ENCODE measurements at places on chromosomes 4 and X. TPM values are rescaled to one million over a fixed set of nuclear protein-coding genes. Genes with fewer than 3 reads are reported as not detected.

BEX3 gene
- total RNA-seq = 196 TPM

ZNF595 gene
- 2.9 TPM for total RNA-seq

DNA sequence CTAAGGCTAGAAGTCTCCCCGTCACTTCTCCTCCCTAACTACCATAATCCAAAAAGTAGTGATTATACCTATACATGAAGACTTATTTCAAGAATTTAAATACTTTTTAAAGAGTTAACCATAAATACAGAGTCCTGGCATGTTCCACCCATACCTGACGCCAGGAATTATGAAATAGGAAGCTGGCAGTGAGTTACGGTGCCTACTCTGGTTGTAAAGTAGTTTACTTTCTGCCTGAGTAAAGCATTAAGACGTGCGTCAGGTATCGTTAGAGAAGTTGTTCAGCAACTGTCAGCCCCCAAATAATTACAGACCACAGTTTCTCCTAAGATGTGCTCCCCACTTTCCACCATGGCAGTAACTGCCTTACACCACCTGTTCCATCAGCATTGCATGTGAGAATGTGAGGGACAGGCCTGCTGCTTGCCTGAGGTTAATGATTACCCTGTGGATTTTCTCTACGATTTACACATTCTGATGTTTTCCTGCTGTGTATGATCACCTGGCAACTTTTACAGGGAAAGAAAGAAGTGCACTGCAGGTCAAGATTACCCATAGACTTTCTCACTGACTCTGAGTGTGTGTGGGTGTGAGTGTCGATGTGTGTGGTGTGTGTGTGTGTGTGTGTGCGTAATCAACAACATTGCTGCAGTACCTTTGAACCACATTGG lies 92.3 kb upstream of the SLC7A11 start:
- H3K36me3 ChIP-seq = no peaks in the 10 kb centered on the region
- H3K4me1 ChIP-seq = no peaks in the 10 kb centered on the region
- H3K27ac ChIP-seq = no peak overlapping the region
- H3K4me3 ChIP-seq = no peak overlapping the region

GRCh38 chrX:22800360-22800759 lies 199.4 kb upstream of the DDX53 start:
- peaks cover 14% of the 10 kb centered on the region for H3K4me1 ChIP-seq
- no peaks in the 10 kb centered on the region for H3K27me3 ChIP-seq
- no peaks in the 10 kb centered on the region for H3K36me3 ChIP-seq
- DNase-seq = no peak

DNA sequence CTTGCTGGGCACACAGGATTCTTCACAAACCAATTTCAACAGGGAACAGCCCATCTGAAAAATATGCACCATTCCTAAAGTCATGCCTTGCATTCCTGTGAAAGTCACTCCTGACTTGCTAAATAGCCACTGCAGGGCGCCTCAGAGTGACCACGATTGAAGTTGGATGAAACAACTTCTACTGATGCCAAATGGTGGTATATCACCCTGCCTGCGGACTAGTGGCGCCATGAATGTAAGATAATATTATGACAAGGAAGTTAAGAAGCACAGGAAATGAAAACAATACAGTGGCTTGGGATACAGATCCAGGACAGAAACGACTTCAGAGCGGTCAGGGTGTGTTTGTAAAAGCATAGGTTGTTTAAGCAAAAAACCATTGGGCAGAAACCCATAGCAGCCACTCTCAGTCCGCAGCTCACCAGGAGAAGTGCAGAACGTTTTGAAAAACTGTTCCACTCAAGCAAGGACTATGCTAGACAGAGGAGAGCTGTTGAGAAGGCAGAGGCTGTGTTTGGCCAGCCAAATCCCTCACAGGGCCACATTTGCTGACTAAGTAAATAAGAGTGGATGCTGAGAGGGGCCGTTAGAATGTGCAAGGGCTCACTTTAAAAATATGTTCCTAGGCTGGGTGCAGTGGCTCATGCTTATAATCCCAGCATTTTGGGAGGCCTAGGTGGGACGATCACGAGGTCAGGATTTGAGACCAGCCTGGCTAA lies 250.4 kb downstream of the PTTG2 start:
- H3K4me3 ChIP-seq = no peak overlapping the region
- DNase-seq = no peak
- peaks cover 6% of the 10 kb centered on the region for H3K36me3 ChIP-seq
- H3K27ac ChIP-seq = peak overlapping the region; percentile 58

GRCh38 chr4:76238236-76238635 lies 13.3 kb upstream of the FAM47E start:
- no peak for DNase-seq
- no peak overlapping the region for H3K27ac ChIP-seq
- peaks cover 16% of the 10 kb centered on the region for H3K27me3 ChIP-seq
- peaks cover 8% of the 10 kb centered on the region for H3K36me3 ChIP-seq
- H3K4me1 ChIP-seq = peaks cover 6% of the 10 kb centered on the region

GRCh38 chrX:10628906-10629305 lies 8.5 kb upstream of the MID1 start:
- H3K27me3 ChIP-seq = no peaks in the 10 kb centered on the region
- H3K36me3 ChIP-seq = no peaks in the 10 kb centered on the region
- no peak overlapping the region for H3K4me3 ChIP-seq
- no peak for DNase-seq
- peaks cover 7% of the 10 kb centered on the region for H3K4me1 ChIP-seq

- H3K4me1 ChIP-seq = no peaks in the 10 kb centered on the region
- no peaks in the 10 kb centered on the region for H3K27me3 ChIP-seq
- no peaks in the 10 kb centered on the region for H3K36me3 ChIP-seq
- no peak overlapping the region for H3K27ac ChIP-seq
- H3K4me3 ChIP-seq = no peak overlapping the region
- no peak for DNase-seq
These were observed 796.6 kb upstream of the POU3F4 start for GRCh38 chrX:82711457-82711856.

DNA sequence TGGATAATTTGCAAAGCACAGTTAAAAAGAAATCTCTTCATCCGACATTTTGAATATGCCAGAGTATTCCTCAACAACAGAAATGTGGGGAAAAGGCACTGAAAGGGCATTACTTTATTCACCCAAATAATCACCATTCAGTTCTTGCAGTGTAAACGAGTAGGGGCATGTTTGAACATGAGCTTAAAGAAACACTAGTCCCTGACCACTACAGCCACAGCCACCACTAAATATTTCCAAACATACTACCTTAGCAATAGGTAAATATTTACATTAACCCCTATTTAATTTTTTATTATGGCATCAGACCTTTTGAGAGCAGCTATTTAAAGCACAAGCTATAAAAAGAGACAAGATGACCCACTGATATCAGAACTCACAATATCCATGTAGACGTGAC lies 27.6 kb downstream of the MCF2 start:
- H3K27ac ChIP-seq = no peak overlapping the region
- H3K4me1 ChIP-seq = no peaks in the 10 kb centered on the region
- H3K36me3 ChIP-seq = no peaks in the 10 kb centered on the region
- no peak overlapping the region for H3K4me3 ChIP-seq

- peak overlapping the region; percentile 33 for H3K27ac ChIP-seq
- H3K4me1 ChIP-seq = peaks cover 5% of the 10 kb centered on the region
- H3K27me3 ChIP-seq = peaks cover 10% of the 10 kb centered on the region
These were observed 195.3 kb upstream of the ANXA3 start for GRCh38 chr4:78356251-78356786.
